ENCODE measurements at places on chromosomes 13 and 19. TPM values are rescaled to one million over a fixed set of nuclear protein-coding genes. Genes with fewer than 3 reads are reported as not detected.

The ECSIT gene
- 33.6 TPM for total RNA-seq

The ELAVL3 gene
- 0.73 TPM for total RNA-seq

The NANOS3 gene
- 0.49 TPM for total RNA-seq

The WDR88 gene
- total RNA-seq: not detected

The ZNF177 gene
- 1.5 TPM for total RNA-seq

The BRCA2 gene
- total RNA-seq: 2.7 TPM
